ENCODE measurements at places on chromosomes 11 and 22.

DNA sequence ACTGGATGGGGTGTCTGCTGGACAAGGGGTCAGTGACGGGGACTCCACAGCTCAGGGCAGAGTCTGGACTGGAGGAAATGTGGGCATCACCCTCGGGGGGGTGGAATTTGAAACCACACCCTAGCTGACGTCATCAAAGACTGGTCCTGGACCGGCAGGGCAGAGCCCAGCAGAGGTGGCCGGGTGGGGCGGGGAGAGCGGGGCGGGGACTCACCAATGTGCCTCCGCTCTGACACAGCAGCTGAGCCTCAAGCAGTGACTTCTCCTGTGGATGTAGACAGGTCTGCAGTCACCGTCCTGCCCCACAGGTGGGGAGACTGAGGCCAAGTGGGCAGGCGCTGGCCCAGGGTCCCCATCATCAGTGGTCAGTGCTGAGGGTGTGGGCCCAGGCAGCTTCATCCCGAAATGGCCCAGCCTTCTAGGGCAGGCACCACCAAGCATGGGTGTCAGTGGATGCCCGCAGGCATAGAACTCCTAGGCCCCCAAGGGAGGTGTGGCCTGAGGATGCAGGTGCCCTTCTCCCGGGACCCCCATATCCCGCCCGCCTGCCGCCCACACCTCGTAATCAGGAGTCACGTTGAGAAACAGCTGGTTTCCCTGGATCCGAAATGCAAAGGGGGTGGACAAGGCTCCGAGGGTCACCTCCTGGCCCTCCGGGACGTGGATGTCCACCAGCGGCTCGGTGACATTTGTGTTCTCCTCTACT, 603 bp downstream of the CDHR5 start:
- DNase-seq: peak; percentile 84

GRCh38 chr11:3836903-3837302, 3.9 kb downstream of the RHOG start:
- DNase-seq: peak; percentile 88

DNA sequence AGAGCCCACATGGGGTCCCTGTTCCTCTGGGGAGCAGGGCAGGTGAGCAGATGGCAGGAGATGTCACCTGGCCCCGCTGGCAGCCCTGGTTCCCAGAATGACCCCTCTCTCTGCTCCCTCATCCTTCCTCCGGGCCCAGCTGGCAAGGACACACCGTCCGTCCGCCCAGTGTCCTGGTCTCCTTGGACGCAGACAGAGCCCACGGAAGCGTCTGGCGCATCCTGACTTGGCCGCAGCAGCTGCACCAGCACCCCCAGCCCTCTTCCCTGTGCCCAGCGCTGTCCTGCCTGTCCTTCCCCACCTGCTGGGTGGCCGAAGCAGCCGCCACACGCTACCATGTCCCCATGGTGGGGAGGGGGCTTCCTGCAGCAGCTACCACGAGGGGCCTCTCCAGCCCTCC, 9.6 kb upstream of the CABP7 start:
- no peak for DNase-seq

- peak; percentile 90 for DNase-seq
Observed at GRCh38 chr22:43014316-43014868, 557 bp downstream of the PACSIN2 start.

DNA sequence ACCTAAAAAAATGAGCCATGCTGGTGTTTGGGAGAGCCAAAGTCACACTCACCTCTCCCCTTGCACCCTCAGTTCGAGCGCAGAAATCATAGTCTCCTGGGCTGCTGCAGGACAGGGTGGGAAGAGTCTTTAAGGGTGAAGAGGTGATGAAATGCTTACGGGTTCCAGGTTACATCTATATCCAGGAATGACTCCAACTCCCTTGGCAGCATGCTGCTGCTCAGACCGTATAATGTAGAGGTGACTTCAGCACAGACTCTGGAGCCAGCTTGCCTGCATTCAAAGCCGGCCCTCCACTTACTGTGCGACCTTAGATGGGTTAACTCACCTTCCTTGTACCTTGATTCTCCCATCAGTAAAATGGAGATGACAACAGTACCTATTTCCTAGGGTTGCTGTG, 17.3 kb upstream of the PKNOX2 start:
- DNase-seq: no peak

DNA sequence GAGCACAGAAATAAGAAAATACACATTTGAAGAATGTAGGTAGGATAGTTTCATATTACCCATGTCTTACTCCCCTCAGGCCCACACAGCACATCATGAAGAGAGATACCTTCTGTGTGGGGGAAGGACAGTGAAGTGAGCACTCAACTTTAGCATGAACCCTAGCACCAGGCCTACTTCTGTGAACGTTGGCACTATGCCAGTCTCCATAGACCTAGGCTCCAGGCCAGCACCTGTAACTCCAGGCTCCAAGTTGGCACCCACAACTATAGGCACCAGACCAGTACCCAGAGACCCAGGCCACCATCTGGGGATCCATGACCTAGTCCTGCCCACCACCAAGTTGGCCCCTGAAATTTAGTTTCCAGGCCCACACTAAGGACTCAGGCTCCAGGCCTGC, 410.9 kb downstream of the INSC start:
- no peak for DNase-seq

GRCh38 chr11:16239141-16240105, 116.9 kb downstream of the SOX6 start:
- DNase-seq: no peak

GRCh38 chr11:76577921-76578653, 92.5 kb downstream of the LRRC32 start:
- no peak for DNase-seq

GRCh38 chr11:45423036-45423435, 136.9 kb upstream of the SYT13 start:
- DNase-seq: no peak

GRCh38 chr11:115961159-115962003, 457.2 kb upstream of the CADM1 start:
- DNase-seq: no peak

- no peak for DNase-seq
Observed at GRCh38 chr11:84812471-84812969, 814.6 kb downstream of the DLG2 start.

DNA sequence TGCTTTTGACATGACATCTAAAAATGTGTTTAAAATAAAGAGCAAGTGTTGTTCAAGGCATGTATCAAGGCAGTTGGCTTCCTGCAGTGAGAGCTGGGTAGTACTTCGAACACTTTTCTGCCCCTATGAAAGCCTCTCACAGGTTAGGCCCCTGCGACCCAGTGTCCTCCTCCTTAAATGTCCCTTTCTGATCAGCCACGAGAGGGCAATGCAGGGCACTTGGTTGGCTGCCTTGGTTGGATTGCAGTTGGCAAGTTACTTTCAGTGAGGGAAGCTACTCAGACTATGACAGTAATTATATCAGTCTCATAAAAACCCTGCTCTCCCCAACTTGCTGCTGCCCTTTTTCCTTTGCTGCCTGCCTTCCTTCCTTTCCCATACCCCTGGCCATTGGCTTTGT, 743.8 kb downstream of the NTM start:
- no peak for DNase-seq
